ENCODE measurements at places on chromosomes 13 and 19.

DNA sequence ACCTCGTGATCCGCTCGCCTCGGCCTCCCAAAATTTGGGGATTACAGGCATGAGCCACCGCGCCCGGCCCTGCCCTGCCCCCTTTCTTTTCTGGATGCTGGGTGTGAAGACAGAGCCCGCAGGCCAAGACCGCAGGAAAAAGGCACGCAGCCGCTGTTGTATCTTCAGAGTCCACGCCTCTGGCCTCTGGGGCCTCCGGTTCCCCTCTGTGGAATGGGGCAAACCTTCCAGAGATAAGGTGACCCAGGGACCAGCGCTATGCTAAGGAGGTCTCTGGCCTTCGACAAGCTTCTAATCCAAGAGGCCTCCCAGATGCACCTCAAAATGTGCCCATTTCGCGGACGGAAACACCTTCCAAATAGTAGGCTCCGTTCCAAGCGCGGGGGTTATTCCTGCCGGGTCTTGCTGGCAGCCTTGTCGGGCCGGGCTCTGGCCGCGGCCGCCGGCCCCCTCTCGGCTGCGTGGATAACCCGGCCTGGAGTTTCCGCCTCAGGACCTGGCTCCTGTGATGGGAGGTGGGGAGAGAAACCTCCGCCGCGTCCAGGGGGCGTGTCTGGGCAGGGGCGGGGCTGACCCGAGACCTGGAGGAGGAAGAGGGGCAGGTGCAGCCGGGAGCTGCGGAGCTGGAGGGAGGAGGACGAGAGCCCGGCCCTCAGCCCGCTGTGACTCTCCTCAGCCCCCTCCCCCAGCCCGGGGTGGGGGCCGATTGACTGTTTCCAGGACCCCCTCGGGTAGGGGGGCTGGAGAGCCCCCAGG is 13.1 kb downstream of the TJP3 start:
- peak; percentile 96 for DNase-seq

DNA sequence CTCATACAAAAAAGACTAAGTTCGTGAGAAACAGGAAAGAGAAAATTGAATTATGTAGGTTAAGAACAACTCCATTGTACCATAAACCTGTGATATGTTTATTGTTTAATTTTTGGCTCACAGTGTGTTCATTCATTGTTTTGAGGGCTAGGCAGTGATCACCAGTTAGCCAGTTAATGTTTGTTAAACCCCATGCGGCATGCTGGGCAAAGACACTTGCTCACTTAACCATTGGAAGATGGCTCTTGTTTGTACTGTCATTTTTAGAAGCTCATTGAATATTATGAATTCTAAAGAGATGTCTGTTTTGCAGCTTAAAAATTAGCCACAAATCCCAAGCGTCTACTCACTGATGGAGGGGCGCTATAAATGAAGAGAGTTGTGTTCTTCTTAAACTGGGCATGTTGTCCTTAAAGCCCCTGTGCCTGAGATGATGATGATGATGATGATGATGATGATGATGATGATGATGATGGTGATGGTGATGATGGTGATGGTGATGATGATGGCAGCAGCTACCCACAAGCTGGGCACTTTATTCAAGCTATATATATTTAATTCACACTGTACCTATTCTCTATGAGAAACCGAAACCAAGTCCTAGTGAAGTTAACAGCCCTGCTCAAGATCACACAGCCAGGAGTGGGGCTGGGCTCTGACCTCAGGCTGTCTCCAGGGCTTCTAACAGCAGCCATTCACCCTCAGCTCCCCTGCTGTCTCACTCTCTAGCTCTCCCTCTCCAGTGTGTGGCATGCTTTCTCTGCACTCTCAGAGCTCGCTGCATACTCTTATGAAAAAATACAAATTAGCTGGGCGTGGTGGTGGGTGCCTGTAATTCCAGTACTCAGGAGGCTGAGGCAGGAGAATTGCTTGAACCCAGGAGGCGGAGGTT is 169.1 kb downstream of the SHISA2 start:
- no peak for DNase-seq

- no peak for DNase-seq
Observed at GRCh38 chr13:108962654-108963053, 333.2 kb downstream of the MYO16 start.

- peak; percentile 32 for DNase-seq
Observed at GRCh38 chr13:33285420-33286124, at the start of gene STARD13. Gene STARD13 (minus strand): TSS chr13:33285755. CDS start chr13:33285638, 117 bp downstream.

All from GM13977 (cell line).